NCI-H460 (cell line): ENCODE measurements at places on chromosomes 4 and X. TPM values are rescaled to one million over a fixed set of nuclear protein-coding genes. Genes with fewer than 3 reads are reported as not detected.
A peak's percentile ranks its signal among the peaks of the same experiment; 100 is the strongest.

- no peak for DNase-seq
Measured at GRCh38 chr4:1644891-1645657, 39.0 kb downstream of the FAM53A start.

GRCh38 chrX:25976683-25977310 is 161.3 kb upstream of the MAGEB18 start:
- DNase-seq, result no peak

- no peak for DNase-seq
Measured at GRCh38 chrX:42944381-42944998, 166.5 kb upstream of the PPP1R2C start.

- DNase-seq, result no peak
Measured at GRCh38 chr4:10030972-10031667, 9.8 kb upstream of the SLC2A9 start.

DNA sequence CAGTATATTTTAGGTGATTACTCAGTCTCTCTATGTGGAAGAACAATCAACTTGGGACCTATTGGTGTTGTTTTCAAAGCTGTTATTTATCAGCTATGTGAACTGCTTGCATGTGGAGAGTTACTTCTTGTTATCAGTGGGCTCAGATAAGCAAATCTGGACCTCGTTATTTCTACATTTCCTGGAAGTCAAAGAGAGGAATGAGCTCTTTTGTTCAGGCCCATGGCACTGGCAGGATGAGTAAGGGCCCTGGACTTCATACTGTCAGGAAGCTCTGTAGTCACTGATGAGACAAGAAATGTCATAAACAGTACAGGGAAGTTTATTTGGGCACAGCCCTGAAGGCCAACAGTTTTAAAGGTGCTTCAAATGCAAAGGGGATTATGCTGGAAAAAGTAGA is 760.6 kb upstream of the EPHA5 start:
- DNase-seq, result no peak

- DNase-seq, result no peak
Measured at GRCh38 chr4:49000806-49001205, 14.7 kb downstream of the CWH43 start.

DNA sequence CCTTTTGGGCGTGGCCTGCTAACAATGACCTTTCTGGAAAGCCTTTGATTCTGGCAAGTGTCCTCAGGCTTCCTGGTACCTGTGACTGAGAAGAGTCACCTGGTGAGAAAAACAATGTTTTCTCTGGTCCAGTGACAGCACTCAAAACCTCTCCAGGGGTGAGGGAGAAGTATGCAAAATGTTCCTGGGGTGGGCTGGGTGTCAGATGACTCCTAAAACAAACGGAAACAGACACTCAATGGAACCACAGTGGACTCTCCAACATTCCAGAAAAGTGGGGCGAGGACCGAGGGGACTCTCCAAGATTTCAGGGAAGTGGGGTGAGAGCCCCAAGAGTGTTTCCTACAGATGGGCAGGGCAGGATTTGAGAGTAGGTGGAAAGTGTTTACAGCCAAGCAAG is 69.5 kb downstream of the ANAPC4 start:
- DNase-seq, result no peak

- DNase-seq, result no peak
Measured at GRCh38 chr4:123298801-123299200, 97.8 kb upstream of the SPRY1 start.

- DNase-seq, result no peak
Measured at GRCh38 chr4:168803732-168804131, 206.3 kb downstream of the CBR4 start.

DNA sequence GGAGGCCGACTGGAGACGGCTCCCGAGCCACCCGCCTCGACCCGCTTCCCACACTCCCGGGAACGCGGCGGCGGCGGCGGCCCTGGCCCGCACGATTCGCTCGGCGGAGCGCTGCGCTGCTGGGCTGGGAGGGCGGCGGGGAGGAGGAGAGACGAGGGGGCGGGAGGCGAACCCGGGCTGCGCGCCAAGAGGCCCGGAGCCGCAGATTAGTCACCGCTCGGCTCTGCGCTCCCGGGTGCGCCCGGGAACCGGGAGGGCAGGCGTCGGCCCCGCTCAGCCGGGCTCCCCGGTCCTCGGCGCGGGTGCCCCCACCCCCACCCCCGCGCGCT is 11.2 kb upstream of the BCOR start:
- peak; percentile 77 for DNase-seq

DNA sequence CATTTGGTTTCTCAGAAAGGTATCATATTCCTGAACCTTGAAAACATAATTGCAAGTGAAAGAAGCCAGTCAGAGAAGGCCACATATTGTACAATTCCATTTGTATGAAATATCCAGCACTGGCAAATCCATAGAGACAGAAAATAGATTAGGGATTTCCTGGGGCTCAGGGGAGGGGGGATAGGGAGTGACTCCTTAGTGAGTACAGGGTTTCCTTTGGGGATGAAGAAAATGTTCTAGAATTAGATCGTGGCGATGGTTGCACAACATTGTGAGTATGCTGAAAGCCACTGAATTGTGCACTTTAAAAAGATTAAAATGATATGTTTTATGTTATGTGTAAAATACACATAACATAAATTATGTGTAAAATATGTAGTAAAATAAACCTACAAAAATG is 10.3 kb downstream of the XPNPEP2 start:
- no peak for DNase-seq

DNA sequence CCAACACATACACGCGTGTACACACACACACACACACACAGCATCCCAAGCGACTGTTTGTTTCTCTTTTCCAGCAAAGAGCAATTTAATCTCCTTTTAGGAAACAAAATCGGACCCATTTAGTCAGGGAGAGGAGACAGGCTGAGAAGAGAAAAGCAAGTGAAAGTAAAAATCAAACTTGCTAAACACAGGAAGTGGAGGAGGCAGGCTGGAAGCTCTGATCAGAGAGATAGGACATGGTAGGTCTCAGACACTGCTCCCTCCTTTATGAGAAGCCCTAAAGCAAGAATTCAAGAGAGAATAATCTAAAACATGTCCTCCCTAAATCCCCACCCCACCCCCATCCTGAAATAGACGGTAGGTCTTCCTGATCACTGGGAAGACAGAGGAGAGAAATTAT is 62.3 kb downstream of the GPC3 start:
- DNase-seq, result no peak

CLDN22 gene
- total RNA-seq, result not detected in 2 replicates

TXLNG gene
- 32.6 and 38.3 TPM in 2 replicates for total RNA-seq
